ENCODE measurements at places on chromosomes 7 and 10.
A peak's percentile ranks its signal among the peaks of the same experiment; 100 is the strongest.

DNA sequence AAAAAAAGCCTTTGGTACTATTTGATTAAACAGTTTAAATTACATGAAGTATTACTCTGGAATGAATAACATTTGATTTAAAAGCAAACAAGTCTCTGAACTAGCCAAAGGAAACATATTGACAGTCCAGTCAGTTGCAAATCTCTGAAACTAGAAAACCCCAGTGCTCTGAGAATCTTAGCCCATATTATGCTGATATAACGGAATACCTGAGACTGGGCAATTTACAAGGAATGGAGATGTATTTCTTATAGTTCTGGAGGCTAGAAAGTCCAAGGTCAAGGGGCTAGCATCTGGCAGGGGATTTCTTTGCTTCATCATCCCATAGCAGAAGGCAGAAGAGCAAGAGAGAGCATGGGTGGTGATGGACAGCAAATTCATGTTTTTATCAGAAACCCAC is 21.7 kb upstream of the FKBP9 start:
- DNase-seq = no peak

DNA sequence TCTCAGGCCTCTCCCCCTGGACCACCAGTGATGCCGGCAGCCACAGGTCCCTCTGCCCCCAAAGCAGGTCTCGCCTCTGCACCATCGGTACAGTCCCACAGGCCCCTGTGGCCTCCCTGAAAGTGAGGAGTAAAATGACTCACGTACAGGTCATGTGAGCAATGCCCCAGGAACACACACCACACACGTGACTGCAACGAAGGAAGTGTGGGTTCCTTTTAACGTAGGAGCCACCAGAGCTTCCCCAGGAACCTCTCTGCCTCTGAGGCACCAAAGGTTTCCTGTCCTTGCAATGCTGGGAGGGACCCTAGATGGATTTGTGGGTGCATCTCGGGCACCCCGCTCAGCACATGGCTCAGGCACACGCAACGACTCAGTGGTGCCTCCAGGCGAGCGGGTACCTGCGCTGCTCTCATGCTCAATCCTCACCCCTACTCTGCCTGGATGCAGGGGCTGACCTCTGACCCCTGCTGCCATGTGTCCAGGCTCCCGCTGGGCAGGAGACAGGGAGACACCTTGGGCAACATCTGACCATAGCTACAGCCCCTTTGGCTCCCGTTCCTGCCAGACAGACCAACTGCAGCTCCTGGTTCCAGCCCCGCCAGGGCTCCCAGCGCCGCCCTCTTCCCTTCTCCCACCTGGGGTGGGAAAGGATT is 120.7 kb downstream of the PRKAG2 start:
- peak; percentile 60 for DNase-seq

- no peak for DNase-seq
These were observed 45.2 kb downstream of the DIP2C start for GRCh38 chr10:644076-644942.

DNA sequence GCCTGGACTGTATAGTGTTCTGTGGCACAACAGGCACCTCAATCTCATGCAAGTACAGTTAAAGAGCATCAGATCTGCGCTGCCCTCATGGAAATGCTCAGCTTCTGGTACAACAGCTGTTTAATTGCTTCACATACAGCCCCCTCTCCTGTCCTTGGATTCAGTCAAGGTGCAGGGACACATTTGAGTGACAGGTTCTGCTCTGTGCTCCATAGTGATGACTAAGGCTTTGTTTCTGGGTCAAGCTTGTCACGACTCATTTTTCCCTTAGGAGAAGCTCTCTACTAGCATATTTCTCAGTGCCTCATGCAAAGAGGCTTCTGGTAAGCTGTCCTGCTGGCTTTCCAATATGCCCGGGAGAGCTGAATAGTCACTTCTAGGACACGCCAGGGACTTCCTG is 26.8 kb upstream of the MYO3A start:
- no peak for DNase-seq

GRCh38 chr10:70508912-70509756 is 30.6 kb downstream of the PALD1 start:
- DNase-seq = peak; percentile 96

GRCh38 chr10:114576132-114576487 is 82.0 kb downstream of the ABLIM1 start:
- DNase-seq = no peak

DNA sequence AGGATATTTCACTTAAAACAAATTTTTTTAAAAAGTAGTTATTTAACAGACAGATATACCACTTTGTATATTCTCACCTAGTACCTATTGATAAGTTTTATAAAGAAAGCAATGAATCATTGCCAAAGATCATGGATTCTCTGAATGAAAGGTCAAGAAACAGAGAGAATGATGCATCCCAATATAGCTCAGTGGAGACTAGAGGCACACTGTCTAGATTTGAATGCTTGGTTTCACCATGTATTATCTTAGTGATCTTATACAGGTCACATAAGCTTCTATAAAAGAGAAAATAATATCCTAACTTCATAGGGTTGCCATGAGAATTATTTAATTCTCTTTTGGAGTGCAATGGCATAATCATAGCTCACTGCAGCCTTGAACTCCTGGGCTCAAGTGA is 87.0 kb upstream of the LRRN3 start:
- DNase-seq = no peak

DNA sequence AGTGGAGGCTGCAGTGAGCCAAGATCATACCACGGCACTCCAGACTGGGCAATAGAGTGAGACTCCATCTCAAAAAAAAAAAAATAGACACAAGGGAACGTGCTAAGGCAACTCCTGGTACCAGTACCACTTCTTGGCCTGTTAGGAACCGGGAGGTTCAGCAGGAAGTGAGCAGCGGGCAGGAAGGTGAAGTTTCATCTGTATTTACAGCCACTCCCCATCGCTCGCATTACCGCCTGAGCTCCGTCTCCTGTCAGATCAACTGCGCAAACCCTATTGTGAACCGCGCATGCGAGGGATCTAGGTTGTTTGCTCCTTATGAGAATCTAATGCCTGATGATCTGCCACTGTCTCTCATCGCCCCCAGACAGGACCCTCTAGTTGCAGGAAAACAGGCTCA is 69.9 kb upstream of the FOXK1 start:
- DNase-seq = no peak
